ENCODE measurements at places on chromosomes 5 and 9.
A peak's percentile ranks its signal among the peaks of the same experiment; 100 is the strongest.

GRCh38 chr5:169545762-169546161 lies 37.8 kb upstream of the SPDL1 start:
- DNase-seq, result no peak

GRCh38 chr9:127109212-127109711 lies 13.2 kb downstream of the ANGPTL2 start:
- no peak for DNase-seq

GRCh38 chr5:14406554-14406849 lies 175.1 kb upstream of the OTULINL start:
- DNase-seq, result no peak

DNA sequence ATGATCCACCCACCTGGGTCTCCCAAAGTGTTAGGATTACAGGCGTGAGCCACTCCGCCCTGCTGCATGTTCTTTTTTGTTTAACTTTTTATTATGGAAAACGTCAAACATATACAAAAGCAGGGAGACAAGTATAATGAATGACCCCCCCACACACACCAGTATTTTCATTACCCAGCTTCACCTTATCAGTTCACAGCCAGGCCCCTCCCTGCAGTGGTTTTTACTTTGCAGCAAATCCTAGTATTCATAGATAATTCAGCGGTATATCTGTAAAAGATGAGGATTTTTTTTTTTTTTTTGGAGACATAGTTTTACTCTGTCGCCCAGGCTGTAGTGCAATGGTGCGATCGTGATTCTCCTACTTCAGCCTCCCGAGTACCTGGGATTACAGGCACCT lies 2.3 kb downstream of the POMT1 start:
- DNase-seq, result no peak

GRCh38 chr5:55096182-55096581 lies 6.3 kb upstream of the GZMA start:
- DNase-seq, result no peak

DNA sequence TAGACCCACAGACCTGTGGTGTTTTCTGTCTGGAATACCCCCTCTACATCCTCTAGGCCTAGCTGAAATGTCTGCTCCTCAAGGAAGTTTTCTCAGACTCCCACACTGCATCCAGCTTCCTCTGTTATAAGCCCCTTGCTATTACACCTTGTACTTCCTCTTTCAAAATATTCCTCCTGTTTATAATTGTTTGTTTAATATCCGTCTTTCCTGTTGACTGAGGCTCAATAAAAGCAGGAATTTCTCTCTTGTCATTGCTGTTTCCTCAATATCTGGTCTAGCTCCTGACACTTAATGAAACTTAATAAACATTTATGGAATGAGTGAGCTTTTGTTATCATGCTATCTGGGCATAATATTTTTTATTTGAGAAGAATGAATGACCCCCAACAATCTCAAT lies 34.1 kb upstream of the IQGAP2 start:
- DNase-seq, result no peak

DNA sequence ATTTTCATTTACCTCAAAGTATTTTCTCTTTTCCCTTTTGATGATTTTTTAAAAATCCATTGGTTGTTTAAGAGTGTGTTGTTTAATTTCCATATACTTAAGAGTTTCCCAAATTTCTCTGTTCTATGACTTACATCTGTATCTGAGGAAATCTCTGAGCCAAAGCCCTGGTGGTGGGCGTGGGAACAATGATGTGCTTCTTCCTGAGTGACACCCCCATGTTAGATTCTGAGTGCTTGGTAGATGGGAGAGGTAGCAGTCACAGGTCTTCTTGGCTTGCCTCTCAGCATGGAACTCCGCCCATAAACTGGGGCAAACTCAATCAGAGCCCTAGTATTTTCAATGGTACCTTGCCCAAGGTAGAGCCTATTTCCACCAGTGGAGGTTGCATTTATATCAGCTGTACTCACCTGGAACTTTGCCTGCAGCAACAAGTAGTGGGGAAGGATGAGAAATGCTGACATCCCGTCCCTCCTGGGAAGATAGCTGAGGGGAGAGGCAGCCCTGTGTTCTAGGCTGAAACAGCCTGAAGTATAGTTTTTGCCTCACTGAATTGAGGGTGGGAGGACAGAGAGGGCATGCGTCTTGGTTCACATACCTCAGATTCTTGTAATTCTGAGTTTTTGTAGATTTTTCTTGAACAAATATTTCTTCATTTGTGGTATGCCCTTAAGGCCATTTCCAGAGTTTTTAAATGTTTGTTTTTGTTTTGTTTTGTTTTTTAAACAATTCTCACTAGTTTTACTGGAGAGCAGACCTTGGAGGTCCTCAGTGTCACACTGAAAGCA lies 26.4 kb downstream of the C9orf43 start:
- no peak for DNase-seq

DNA sequence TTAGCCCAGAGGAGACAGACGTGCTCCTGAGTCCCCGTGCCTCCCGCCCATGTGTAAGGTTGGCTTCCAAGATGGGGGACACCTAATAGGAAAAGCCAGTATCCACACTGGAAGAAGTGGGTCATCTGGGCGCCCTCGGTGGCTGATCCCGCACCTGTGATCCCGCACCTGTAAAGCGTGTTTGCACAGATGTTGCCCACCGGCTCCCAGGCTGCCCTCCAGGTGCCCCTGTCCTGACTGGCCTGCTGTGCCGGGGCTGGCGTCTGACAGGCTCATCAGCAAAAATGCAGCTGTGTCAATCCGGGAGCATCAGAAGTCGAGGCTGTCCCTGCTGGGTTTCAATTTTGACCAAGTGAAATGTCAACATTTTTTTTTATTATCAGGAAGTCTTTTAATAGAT lies 88.5 kb downstream of the IRX1 start:
- no peak for DNase-seq

DNA sequence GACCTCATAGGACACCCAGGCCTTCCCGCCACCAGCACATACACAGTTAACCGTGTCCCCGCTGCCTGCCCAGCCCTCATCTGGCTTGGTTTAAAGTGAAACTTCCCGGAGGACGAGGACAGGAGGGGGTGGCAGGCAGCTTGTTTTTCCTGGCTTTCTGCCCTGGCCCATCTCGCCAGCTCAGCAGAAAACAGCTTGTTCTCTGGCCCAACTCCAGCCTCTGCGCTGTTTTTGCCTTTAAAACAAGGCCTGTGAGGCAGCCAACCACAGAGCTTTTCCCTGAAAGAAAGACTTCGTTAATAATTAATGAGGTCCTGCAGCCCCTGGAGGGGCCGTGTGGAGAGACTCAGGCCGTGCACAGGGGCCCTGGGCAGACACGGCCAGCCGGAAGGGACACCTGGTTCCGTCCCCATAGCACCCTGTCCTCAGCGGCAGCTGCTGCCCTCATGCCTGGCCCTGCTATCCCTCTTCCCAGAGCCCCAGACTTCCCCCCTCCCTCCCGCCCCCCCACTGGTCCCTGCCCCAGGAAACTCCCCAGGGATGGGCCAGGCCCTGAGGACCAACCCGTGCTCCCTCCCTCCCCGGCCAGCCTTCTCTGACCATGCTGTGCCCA lies 108.7 kb downstream of the RXRA start:
- DNase-seq, result no peak

DNA sequence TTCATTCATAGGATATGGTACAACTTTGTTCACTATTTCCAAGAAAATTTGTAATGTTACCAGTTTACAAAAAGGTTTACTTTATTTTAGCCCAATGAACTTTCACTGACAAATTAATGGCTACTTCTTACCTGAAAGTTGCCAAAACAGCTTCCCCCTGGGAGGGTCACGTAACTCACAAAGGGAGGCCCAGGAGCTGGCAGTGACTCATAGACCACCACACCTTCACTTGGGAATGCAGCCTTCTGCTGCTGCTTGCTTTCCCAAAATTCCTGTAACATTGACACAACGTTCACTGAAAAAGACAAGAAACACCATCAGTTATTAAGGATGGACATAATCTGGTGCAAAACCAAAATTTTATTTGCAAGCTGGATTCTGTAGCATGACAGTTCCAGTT lies 18.1 kb downstream of the LIX1 start:
- no peak for DNase-seq

- DNase-seq, result no peak
Observed at GRCh38 chr5:91281401-91281800, 101.7 kb downstream of the ARRDC3 start.

GRCh38 chr5:180313677-180314505 lies 22.0 kb upstream of the MAPK9 start:
- peak; percentile 39 for DNase-seq
